ENCODE measurements at places on chromosomes 13 and 19.
A peak's percentile ranks its signal among the peaks of the same experiment; 100 is the strongest.

- DNase-seq, result no peak
These were observed 22.5 kb downstream of the PABPC3 start for GRCh38 chr13:25118378-25118905.

DNA sequence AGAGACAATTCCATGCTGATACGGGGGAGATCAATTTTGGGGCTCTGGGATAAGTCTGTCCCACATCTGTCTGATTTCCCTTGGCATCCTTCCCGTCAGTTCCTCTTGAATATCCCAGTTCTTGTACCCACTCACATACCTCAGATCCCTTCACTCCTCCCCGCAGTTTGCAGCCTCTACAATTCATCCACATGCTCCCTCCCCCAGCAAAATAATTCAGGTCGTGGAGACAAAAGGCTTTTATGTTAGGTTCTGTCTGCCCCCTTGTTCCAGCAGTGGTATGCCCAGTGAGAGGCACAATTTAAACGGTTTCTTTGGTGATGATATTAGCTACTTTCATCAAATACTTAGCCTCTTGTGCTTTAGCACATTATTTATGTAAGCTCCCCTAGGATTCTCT lies 9.6 kb downstream of the RPS16 start:
- DNase-seq, result no peak

DNA sequence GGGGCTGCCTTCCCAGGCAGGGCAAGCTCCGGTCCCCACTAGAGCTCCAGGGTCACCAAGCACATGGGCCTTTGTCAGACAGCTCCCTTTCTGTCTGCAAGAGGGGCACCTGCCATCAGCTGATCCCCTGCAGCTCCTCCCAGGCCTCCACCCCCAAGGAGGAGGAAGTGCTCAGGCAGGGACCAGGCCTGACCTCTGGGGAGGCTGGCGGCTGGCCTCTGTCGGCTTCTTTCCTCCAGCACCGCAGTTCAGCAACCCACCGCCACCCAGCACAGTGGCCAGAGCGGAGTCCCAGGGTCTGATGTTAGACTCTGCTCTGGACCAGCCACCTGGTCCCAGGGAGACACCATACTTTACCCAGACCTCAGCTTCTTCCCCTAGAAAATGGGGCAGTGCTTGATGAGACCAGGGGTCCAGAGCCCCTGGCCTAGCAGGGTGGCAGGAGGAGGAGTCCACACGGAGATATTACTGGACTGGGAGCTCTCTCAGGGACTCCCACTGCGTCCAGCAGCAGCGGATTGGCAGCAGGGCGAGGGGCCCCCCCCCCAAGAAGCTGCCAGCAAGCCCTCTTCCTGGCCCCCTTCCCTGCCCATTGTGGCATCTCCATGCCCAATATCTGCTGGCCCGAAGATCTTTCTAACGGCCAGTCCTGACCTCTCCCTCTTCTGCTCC lies 24.1 kb downstream of the NKPD1 start:
- no peak for DNase-seq

DNA sequence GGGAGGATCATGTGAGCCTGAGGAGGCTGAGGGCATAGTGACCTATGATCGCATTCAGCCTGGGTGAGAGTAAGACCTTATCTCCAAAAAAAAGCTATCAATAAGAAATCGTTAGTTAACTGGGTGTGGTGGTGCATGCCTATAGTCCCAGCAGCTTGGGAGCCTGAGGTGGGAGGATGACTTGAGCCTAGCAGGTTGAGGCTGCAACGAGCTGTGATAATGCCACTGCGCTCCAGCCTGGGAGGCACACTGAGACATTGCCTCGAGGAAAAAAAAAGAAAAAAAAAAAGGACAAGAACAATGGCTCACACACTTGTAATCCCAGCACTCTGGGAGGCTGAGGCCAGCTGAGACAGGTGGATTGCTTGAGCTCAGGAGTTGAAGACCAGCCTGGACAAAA lies 16.2 kb downstream of the PSPC1 start:
- no peak for DNase-seq

- no peak for DNase-seq
These were observed 63.7 kb downstream of the SPATA13 start for GRCh38 chr13:24224232-24224680.

GRCh38 chr13:25292301-25292700 lies 5.0 kb upstream of the MTMR6 start:
- DNase-seq, result peak; percentile 14

DNA sequence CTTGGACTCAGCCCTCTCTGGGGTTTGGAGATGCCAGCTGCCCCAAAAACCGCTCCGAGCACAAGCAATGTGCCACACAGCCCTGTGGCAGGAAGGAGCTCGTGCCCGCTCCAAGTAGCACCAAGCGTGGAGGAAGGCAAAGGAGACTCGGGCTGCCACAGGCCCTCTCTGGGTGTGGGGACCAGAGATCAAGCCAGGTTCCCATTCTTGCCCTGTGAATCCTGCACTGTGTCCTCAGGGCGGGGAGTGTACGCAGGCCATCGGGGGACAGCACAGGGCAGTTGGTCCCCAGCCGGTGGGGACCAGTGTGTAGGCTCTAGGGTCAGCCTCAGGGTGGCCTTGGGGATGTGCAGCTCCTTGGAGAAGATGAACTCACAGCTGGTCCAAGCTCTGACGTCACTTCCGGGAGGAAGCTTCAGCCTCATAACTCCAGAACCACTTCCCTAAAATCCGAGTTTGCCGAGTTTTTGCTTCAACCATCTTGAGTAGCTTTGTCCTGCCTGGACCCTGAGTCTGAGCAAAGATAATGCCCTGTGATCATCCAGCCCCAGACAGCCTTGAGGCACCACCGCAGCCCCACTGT lies 9.3 kb upstream of the CPAMD8 start:
- no peak for DNase-seq
